NCI-H1436 (cell line): ENCODE measurements at places on chromosomes 1 and 21.

- DNase-seq = no peak
These were observed 100.7 kb upstream of the KIF26B start for GRCh38 chr1:245054105-245054504.

DNA sequence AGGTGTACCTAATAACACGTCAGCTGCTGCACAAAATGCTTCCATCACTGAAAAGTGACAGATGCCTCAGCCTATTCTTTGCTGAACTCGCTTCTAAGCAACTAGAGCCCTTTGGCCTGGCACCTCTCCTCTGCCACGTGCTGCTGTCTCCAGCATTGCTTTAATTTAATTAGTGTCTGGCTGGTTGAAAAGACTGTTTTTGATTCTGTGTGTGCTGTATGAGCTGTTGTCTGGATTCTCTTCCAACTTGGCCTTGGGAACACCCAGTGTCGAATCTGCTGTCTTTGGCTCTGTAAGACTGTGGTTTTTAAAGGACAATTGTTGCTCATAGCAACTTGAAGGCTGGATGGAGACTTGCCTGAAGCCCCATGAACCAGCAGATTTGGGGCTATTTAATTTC, 109.5 kb downstream of the PSMG1 start:
- DNase-seq = no peak

DNA sequence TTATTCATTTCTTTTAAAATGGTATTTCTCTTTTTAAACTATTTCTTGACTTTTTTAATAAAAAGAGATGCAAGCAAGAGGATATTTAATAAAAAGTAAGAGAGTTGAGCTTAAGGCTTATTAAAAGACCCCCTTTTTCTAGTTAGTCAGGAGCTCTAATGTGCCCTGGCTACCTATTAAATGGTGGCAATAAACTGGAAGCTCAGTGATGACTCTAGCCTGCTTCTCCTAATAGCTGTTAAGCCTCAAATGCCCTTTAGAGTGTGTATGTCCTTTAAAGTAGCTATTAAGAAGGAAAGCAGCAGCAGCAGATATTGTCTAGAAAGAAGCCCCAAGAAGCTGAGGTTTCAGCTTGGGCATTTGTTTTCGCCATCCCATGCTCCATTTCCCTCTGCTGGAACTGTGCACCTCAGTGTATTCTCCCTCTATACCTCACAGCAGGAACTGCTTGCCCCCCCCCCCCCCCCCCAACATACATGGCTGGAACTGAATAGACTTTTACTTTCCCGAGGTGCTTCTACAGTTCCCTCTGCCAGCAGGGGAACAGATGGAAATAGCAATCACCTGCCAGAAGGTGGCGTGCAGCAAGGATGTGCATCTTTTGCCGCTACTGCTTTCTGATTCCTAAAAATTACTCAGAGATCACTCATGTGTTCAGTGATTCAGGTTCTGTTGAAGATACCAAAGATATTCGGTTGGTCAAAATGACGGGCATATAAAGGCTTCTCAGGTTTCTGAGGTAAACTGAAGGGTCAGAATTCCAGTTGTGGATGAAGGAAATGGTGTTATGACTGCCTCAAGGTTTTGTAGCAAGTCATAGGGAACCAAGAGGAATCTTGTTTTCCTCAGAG, 2.5 kb downstream of the RGS4 start:
- DNase-seq = peak; percentile 72

DNA sequence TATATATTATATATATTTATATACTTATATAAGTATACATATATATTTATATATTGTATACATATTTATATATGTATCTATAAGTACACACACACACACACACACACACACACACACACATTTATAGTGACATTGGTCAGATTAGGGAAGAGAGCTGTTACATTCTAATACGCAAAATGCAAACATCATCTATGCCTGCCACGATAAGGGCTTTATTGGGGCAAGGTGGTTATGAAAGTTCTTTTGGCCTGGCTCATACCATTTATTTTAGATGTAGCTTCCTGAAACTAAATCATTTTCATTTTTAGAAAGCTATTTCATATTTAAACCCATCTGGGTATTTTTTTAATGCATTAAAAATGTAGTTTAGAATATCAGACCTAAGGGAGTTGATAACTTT, 82.8 kb downstream of the MAST2 start:
- no peak for DNase-seq

- no peak for DNase-seq
These were observed 40.6 kb upstream of the LBR start for GRCh38 chr1:225468270-225469020.

- DNase-seq = peak; percentile 53
These were observed 42.3 kb downstream of the LACTBL1 start for GRCh38 chr1:22930240-22930912.

- no peak for DNase-seq
These were observed 26.9 kb downstream of the CD244 start for GRCh38 chr1:160835751-160836150.

DNA sequence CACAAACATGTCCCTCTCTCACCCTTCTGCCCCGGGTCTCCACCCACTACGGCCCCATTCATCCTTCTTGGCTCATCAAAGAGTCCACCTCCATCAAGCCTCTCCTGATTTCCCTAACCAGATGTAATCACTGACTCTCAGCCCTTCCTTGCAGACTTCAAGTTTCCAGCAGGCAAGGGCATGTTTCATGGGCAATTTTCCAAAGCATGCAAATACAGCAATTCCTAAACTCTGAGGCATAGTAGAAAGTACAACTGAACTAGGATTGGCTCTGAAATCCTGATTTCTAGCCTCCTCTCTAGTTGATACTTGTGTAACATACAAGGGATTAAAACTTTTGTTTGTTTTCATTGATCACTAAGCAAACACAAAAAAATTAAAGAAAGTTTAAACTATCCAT, 109.1 kb upstream of the GADD45A start:
- DNase-seq = no peak

DNA sequence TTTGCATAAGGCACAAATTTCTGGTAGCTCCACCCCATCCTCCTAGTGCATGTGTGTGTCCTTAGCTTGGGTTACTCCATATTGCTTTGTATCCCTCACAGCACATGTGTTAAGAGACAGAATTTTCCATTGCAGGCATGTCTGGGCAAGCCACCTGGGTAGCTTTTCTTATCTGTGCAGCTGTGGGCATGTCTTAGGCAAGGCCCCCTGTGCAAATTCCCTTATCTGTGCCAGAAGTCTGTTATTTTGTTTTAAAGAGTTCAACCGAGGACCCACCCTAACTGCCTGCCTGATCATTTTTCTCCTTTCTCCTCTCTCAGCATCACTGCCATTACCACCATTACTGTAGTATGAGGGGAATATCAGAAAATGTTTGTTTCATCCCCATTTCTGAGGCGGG, 131.9 kb downstream of the CYYR1 start:
- DNase-seq = no peak

DNA sequence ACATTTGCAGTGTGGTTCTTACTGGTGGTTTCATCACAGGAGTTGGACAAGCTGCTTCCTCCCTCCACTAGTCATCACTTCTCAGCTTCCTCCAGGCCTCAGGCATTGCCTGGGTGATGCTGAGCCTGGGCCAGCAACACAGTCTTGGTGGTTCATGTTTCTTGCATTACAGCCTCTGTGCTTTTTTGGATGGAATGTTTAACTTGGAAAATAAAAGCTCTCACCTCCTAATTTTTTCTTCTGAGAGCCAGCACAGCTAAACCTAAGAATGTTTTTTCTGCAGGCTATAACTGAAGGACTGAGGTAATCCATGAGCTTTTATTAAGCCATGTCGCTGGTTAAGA, 66.1 kb upstream of the RHOU start:
- no peak for DNase-seq

GRCh38 chr1:229034342-229034741, 236.6 kb upstream of the RAB4A start:
- DNase-seq = no peak

- no peak for DNase-seq
These were observed 5.8 kb downstream of the OR6K3 start for GRCh38 chr1:158714754-158715153.

GRCh38 chr1:107142140-107142542, 1.3 kb downstream of the NTNG1 start:
- peak; percentile 44 for DNase-seq

DNA sequence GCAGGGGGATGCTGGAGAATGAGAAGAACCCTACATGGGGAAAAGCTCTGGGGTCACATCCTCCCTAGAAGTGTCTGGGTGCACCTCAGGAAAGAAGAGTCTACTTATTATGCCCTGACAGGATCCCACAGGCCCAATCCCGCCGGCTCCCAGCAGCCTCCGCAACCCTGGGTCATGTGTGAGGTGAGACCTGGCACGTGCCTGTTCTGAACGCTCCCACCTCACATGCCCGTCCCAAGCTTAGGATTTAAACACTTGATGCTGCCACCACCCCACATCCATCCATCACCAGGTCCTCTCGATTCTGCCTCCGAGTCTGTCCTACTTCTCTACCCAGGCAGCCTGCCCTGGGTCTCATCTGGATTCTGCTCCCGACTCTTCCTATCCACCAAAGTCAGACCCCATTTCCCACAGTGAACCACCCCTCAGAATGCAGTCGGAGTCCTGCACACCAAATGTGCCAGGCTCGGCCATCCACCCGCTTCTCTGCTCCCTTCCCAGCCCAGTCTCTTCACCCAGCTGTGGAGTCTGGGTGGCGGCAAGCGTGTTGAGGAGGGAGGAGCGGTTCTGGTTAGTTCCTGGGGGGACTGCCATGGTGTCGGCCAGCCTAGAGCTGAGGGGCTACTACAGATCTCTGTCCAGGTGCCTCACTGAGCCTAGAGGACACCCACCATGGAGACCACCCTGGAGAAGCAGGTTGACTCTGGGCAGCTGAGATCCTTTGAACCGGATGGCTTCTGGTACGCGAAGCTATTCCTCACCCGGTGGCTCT, 23.9 kb downstream of the SLC2A1 start:
- no peak for DNase-seq

GRCh38 chr1:193806079-193807048, 620.0 kb upstream of the B3GALT2 start:
- no peak for DNase-seq

DNA sequence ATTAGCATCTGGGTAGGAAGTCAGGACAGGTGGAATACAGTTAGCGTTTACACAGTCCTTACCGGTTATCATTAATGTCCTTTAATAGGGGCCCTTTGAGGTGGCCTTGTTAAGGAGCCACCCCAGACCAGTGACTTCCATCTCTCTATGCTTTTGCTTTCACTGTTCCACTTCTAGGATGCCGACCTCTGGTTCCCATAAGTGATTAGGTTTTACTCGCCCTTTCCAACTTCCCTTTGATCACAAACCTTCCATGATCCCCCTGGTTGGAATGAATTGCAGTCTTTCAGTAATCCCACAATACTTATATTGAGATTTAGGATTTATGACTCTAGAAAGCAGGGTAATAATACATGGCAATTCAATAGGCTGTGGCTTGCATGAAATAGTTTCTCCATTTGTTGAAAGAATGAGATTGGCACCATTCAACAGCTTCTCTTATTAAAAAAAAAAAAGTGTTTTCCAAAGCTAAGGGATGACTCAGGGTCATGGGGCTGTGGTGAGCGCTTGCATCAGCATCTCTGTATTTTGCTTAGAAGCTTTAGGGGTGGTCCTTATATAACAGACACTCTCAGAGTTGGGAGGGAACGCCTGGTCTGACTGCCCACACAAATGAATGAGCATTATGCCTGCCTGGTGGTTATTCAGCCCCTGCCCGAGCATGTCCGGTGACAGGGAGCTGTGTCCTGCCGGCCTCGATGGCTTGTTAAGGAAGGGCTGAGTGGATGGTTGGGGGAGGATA, 110.5 kb downstream of the CNIH3 start:
- DNase-seq = no peak

- DNase-seq = no peak
These were observed at the start of gene PTPN22 for GRCh38 chr1:113871597-113872113. PTPN22 (minus strand) TSS chr1:113871712.

- no peak for DNase-seq
These were observed 62.4 kb downstream of the HIVEP3 start for GRCh38 chr1:41856151-41856943.

- DNase-seq = no peak
These were observed 52.0 kb upstream of the RGS2 start for GRCh38 chr1:192756847-192757246.

- no peak for DNase-seq
These were observed 19.9 kb downstream of the HUNK start for GRCh38 chr21:31892686-31893085.

- DNase-seq = no peak
These were observed 149.2 kb upstream of the SYT6 start for GRCh38 chr1:114302821-114303220.

DNA sequence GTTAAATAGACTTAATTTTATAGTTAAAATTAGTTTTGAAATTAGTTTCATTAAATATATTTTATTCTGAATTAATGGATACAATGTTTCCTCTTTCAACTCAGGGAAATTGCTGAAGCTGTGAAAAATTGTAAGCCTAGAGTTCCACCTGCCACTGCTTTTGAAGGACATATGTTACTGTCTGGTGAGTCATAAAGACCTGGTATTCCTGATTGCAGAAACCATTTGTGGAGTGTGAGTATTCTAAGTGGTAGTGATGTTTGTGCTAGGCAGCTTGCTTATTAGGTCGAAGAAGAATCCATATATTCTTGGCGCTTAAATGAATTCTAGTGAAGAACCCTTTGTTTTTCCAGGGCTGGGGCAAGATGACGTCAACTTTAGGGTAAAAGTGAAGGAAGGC, 34.0 kb downstream of the MTR start:
- no peak for DNase-seq

GRCh38 chr1:21703318-21703963, 34.3 kb upstream of the RAP1GAP start:
- DNase-seq = no peak

- DNase-seq = no peak
These were observed 12.4 kb upstream of the ATP1A1 start for GRCh38 chr1:116360429-116361173.

DNA sequence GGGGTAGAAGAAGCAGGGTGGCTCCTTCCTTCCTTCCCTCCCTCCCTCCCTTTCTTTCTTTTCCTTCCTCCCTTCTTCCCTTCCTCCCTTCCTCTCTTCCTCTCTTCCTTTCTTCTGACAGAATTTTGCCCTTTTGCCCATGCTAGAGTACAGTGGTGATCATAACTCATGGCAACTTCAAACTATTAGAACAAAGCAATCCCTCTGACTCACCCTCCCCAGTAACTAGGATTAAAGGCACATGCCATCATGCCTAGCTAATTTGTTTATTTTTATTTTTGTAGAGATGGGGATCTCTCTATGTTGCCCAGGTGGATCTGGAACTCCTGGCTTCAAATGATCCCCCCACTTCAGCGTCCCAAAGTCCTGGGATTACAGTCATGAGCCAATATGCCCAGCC, 10.0 kb upstream of the RPE65 start:
- no peak for DNase-seq

DNA sequence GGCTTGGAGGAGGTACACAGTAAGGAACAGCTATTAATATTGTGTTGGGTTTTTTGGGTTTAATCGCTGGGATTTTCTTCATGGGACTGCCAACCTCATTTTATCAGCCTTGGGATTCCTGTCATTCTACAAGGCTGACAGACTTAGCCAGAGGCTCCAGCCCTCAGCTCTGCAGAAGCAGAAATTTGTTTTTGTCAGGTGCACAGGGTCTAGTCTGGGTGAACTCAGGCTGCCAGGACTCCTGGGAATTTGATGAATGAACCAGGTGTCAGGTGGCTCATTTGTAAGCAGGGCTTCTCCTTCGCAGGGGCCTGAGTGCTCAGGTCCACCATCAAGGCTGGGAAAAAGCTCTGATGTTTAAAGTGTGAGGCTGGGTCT, 11.5 kb upstream of the ZNF362 start:
- peak; percentile 71 for DNase-seq

GRCh38 chr1:85494074-85494903, 29.3 kb upstream of the DDAH1 start:
- peak; percentile 55 for DNase-seq

- no peak for DNase-seq
These were observed 66.9 kb upstream of the NEK2 start for GRCh38 chr1:211742272-211742671.

- DNase-seq = no peak
These were observed 14.9 kb upstream of the CD55 start for GRCh38 chr1:207306603-207307002.
